NCI-H2029 (cell line): ENCODE measurements at places on chromosomes 11 and 22.

- DNase-seq: no peak
Measured at GRCh38 chr11:48123934-48124755, 92.5 kb upstream of the OR4B1 start.

DNA sequence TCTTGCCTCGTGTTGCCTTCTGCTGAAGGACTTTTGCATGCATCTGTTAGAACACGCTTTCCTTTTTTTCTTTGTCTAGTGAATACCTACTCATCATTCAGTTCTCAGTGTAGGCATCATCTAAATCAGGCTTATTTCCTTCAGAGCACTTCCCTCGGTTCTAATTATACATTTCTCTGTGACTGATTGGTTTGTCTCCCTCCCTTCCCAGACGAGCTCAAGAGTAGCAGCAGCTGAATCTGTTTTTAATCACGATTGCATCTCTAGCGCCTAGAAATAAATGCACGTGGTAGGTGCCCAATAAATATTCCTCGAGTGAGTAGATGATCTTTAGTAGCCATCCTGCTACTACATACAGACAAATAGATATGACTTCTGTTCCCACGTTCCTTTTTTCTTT lies 6.3 kb downstream of the CEP164 start:
- no peak for DNase-seq

- no peak for DNase-seq
Measured at GRCh38 chr22:36201630-36202319, at the start of gene APOL4. APOL4 (minus strand) TSS chr22:36201809; CDS start chr22:36201734, 75 bp downstream.

DNA sequence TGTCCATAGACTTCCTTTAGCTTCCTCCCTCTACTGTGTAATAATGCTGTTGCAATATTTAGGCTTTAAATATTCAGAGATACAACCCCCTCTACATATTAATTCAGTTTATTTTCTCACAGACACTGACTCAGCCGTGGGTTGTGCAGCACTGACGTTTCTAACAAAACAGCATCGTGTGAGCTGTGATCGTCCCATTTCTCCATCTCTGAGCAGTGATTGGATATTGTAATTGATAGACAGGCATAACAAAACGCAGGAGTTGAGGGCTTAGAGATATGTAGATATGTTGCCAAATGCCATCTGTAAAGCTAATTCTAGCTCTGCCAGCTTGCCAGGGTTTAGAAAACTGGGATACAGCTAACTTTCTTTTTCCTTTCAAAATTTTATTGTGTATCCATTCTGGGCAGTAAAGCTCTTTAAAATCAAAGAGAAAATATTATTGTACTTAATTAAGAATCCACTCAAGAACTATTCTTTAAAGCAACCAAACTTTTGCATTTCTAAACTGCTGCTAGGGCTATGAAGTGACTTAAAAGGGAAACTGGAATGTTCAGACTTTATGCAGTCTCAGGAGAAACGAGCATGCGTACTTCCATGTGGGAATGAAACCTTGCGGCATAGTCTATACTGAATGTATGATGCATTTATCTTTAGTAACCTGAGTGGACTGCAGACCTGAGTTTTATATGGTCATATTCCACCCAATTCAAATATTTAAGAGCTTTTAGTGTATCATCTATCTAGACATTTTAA lies 22.7 kb downstream of the BTBD10 start:
- DNase-seq: peak; percentile 24

DNA sequence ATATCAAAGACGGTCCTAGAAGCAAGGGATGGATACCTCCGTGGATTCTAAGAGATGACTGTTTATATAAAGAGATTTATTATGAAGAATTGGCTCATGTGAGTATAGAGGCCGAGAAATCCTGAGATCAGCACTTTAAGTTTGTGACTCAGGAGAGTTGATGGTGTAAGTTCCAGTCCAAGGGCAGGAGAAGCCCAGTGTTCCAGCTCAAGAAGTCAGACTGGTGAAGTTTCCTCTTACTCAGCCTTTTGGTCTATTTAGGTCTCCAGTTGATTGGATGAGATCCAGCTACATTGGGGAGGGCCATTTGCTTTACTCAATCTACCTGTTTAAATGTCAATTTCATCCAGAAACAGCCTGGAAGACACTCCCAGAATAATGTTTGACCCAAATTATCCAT lies 45.1 kb downstream of the TSPAN18 start:
- no peak for DNase-seq

- no peak for DNase-seq
Measured at GRCh38 chr11:93704237-93704636, 37.1 kb downstream of the TAF1D start.

DNA sequence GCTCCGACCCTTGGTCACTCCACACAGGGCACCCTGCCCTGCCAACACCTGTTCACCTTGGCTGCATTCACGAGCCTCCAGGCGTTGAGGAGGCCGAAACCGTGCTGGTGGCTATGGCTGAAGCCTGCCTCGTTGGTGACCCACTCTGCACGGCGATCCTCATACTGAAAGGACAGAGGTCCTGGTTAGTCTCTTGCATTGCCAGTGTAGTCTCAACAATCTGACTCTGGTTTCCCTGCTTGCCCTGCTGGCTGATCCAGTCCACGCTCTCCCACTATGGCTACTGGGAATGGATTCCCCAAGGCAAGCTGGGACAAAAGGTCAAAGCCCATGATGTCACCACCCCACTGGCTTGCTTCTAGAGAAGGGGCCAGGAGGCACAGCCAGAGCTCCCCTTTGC lies 12.9 kb downstream of the PCSK7 start:
- no peak for DNase-seq

DNA sequence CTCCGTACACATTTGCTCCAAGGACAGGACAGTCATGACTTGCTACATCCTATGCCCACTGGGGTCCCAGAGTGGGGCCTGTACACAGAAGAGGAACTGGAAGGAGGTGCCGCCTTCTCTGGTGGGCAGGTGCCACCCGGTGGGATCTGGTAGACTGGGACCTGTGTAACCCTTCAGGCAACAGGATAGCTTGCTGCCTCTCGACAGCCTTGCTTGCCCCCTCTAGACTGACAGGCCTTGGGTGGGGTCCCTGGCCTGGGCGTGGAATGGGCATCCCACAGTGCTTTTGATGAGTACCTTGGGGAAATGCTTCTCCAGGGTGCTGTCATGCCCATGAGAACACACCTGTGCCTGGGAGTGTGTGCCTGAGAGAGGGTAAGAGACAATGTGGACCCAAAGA lies 15.8 kb downstream of the SHANK3 start:
- DNase-seq: no peak

- DNase-seq: peak; percentile 22
Measured at GRCh38 chr22:49638788-49639187, 188.9 kb downstream of the BRD1 start.

GRCh38 chr11:11635443-11635842 lies 13.6 kb upstream of the GALNT18 start:
- no peak for DNase-seq

DNA sequence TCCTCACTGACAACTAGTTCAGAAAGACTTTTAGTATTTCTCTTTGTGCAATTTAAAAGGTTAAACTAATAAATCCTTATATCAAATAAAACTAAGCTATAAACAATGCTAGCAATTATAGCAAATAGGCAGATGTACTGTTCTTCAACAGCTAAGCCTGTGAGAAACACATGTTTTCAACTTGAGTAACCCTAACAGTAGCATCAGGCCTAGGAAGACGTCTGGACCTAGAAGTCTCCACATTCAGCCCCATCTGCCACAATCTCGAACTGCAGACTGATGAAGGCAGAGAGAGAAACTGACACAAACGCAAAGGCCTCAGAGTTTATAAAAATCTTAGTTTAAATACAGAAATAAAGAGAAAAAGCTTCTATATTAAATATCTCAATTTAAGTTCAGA lies 2.5 kb downstream of the ST13 start:
- no peak for DNase-seq

GRCh38 chr11:57241353-57241972 lies 4.4 kb upstream of the APLNR start:
- no peak for DNase-seq

- DNase-seq: peak; percentile 76
Measured at GRCh38 chr11:120334894-120335462, 1.2 kb upstream of the ARHGEF12 start.

DNA sequence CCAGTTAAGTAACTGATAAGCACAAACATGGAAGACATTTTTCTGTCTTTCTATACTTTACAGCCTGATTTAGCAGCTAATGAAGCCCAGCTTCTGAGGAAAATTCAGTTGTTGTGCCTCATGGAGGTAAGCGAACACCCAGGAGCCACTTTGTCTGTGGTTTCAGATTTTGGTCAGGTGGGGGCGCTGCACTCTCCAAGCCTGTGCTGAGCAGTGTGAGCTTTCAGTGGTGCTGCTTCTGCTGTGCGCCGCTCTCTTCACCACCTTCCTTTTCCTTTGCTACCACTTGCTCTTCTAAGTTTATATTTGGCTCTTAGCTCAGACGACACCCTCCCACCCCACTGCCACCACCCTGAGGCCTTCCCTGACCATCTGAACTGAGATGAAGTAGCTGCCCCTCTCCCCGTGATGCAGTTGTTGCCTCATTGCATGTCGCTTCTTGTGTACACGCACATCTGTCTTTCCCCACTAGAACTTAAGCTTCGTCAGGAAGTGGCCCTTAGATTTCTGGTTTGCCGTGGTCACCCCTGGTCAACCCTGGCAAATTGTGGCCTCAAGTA lies 14.0 kb downstream of the PSMD13 start:
- no peak for DNase-seq

- DNase-seq: no peak
Measured at GRCh38 chr11:75303544-75304224, 47.8 kb downstream of the ARRB1 start.

DNA sequence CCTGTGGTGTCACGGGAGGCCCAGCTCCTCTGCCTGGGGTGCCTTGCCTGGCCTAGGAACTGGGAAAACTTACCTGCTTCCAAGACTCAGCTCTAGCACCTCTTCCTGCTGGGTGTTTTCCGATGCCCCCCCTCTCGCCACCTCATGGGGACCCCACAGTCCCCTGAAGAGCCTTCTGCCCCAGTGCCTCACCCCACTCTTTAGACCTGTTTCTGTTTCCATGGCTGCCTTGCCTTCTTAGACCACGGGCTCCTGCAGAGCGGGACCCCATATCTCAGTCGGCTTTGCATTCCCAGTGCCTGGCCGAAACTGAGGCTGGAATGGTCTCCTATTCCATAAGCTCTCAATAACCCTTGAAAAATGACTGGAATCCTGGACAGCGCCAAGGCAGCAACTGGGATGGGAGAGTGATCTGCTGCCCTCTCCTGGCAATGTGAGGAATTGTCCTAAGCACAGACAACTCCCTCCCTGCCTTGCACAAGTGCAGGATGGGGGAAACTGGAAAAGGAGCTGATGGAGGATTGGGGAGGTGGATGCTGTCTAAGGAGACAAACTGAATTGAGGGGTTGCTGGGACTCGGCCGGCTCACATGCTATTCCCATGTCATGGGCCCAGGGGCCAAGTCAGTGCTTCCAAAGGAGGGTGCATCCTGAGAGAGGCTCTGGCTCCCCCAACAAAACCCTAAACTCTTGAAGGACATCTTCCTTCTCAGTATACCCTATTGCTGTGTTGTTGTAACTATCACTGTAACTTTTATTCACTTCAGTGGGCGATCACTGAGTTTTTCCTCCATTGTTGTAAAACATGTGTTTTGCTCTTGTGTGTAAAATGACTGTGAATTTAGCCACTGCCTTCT lies 26.6 kb upstream of the IL17RA start:
- peak; percentile 53 for DNase-seq

DNA sequence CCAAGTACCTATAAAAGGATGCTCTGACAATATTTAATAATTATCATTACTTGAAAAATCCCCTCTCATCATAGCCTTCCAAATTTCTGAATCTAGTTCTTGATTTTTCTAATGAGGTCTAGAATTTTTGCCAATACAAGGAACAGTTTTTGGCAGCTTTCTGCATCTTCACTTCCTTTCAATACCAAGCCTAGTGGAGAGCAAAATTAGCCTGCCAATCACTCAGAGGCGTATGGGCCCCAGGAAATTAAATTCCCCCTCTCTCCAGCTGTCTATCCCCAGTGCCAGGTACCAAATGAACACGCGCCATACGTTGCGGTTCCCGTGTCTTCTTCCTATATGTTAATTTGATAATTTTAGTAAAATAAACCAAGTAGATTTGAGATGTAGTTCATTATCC lies 293.9 kb downstream of the NTM start:
- DNase-seq: no peak

- peak; percentile 66 for DNase-seq
Measured at GRCh38 chr11:112613051-112613972, 347.9 kb upstream of the NCAM1 start.

DNA sequence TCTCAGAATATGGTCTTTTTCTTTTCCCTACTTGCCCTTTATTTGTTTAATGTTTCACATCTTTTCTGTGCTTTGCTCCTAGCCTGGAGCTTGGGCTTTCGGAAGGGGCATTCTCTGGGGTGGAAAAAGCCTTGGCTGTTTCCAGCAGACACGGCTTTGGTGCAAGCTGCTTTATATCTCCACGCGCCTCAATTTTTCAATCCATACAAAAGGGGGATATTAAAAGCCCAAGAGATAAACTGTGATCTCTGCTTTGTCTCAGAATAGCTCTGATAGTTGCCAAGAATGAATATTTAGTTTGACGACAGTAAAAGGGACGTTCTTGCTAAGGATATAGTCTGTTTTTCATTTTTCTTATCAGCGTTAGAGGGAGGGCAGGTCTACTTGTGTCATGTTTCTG lies 194.0 kb upstream of the KIRREL3 start:
- no peak for DNase-seq

- no peak for DNase-seq
Measured at GRCh38 chr22:40450616-40451015, 80.2 kb downstream of the SGSM3 start.

DNA sequence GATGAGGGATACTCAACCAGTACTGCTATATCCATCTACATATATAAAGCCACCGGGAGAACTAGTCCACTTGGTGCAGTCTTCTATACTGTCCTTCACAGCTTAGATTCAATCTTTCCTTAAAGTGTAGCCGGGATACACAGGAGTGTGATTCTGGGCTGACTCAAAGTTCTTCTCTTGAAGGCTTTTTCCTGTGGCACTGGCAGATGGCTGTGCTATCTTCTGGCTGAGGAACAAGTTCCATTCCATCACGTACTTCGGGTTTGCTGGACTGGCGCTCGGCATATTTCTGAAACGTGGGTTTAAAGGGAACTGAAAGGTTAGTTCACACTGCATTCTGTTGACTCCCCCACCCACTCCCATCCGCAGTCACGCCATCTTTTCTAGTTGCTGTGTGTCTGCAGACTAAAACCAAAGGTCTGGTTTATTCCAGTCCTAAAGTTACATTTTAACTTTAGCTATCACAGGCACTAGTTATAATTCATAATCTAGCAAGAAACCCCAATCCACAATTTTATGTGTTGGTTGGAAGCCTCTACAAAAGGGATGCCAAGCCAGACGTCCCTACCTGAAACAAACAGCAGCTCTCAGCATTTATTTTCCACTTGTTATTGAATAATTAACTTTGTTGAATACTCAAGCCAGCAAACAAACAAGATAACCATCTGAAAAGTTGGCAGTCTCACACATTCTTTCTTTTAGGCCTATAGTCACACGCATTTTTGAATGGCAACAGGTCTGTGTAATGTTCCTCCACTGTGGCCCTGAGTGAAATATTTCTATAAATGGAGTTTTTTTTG lies 7.5 kb upstream of the C11orf65 start:
- DNase-seq: no peak
